ENCODE measurements at places on chromosomes 5 and 9. TPM values are rescaled to one million over a fixed set of nuclear protein-coding genes. Genes with fewer than 3 reads are reported as not detected.

The ADAMTS6 gene
- total RNA-seq = 7.1 TPM

The CCL27 gene
- total RNA-seq = not detected

The LCNL1 gene
- 0.36 TPM for total RNA-seq

The LHX3 gene
- total RNA-seq = not detected

The FCN1 gene
- 14.4 TPM for total RNA-seq

GRCh38 chr9:101511009-101511408, 22.6 kb upstream of the RNF20 start:
- no peak overlapping the region for H3K4me3 ChIP-seq
- H3K27ac ChIP-seq = no peak overlapping the region
- H3K4me1 ChIP-seq = peaks cover 15% of the 10 kb centered on the region
- H3K36me3 ChIP-seq = no peaks in the 10 kb centered on the region
- DNase-seq = no peak

DNA sequence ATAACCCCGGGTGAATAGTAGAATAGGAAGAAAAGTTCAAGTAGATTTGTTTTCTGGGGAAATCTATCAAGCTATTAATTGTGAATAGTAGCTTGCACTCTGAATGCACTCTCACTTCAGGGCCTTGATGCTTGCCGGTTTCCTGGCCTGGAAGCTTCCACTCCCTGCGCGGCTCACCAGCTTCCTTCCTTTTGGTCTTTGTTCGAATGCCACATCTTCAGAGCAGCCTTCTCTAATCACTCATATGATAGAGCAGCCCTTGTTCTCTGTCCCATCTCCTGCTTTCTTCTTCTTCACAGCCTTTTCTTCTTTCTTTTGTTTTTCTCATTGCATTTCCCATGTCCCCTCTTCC, 146.7 kb downstream of the MAST4 start:
- DNase-seq = no peak
- H3K36me3 ChIP-seq = no peaks in the 10 kb centered on the region
- no peaks in the 10 kb centered on the region for H3K27me3 ChIP-seq
- H3K4me3 ChIP-seq = no peak overlapping the region
- H3K4me1 ChIP-seq = no peaks in the 10 kb centered on the region

DNA sequence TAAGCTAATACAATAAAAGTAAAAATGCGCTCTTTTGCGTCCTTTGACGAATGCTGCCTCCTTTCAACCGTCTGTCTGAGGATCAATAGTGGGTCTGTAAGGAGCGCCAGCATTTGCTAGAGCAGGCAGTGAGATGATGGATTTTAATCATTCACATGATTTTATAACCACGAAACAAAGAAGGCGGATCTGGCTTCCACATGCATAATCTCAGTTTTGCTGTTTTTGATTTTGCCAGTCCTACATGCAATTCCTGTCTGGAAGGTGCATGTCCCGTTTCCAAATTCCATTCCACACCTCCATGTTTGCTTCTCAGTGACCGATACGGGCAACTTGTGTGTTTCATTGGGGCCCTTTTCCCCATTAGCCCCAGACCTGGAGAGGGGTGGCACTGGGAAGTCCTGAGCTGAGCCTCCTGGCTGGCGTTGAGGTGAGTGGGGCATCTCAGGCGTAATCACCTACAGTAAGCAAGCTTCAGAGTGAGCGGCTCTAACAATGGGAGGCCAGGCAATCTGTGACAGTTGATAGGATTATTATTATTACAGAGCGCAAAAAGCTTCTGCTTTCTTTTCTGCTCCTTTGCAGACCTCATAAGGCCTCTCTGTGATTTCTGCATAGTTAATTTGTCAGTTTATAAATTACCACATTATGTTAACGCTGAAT, 405.4 kb downstream of the ZSWIM6 start:
- DNase-seq = no peak
- H3K4me1 ChIP-seq = no peaks in the 10 kb centered on the region
- H3K36me3 ChIP-seq = no peaks in the 10 kb centered on the region
- H3K27me3 ChIP-seq = no peaks in the 10 kb centered on the region
- H3K4me3 ChIP-seq = no peak overlapping the region
- no peak overlapping the region for H3K27ac ChIP-seq

DNA sequence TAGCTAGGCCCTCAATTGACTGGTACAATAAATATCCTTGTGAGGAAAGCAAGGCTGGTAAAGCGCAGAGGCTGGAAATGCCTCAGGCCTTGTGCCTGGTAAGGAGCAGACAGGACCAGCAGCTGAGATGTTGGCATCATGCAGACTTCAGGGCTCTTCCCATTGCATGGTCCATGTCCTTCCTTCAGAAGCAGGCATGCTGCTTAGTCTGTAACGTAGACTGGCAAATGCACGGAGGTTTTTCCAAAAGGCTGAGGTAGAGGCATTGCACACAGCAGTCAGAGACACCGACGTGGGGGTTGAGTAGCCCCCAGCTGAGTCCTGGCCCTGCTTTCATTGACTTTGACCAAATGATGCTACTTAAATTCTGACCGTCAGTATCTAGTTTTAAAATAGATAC, 87.1 kb downstream of the ADRB2 start:
- no peaks in the 10 kb centered on the region for H3K27me3 ChIP-seq
- H3K36me3 ChIP-seq = no peaks in the 10 kb centered on the region
- peaks cover 2% of the 10 kb centered on the region for H3K4me1 ChIP-seq
- no peak overlapping the region for H3K27ac ChIP-seq
- no peak for DNase-seq

DNA sequence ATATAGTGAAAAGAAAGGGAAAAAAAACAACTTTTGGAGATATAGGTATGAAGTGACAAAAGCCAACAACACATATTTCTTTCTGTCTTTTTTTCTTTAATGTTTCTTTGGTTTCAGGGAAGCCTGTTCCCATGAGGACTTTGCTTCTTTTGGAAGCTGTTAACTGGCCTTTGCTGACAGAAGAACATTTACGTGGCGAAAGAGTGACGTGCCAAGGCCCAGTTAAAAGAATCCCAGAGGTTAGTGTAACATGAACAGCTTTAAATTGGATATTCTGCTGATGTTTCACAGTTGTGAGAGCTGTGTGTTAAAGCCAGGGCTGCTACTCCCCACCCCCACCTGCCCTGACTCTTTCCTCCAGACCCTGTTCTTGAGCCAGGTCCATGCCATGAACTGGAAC, 275.9 kb downstream of the CRB2 start:
- H3K27me3 ChIP-seq = no peaks in the 10 kb centered on the region
- no peak overlapping the region for H3K4me3 ChIP-seq
- no peaks in the 10 kb centered on the region for H3K4me1 ChIP-seq
- no peak overlapping the region for H3K27ac ChIP-seq
- DNase-seq = no peak
- H3K36me3 ChIP-seq = peaks cover 4% of the 10 kb centered on the region

DNA sequence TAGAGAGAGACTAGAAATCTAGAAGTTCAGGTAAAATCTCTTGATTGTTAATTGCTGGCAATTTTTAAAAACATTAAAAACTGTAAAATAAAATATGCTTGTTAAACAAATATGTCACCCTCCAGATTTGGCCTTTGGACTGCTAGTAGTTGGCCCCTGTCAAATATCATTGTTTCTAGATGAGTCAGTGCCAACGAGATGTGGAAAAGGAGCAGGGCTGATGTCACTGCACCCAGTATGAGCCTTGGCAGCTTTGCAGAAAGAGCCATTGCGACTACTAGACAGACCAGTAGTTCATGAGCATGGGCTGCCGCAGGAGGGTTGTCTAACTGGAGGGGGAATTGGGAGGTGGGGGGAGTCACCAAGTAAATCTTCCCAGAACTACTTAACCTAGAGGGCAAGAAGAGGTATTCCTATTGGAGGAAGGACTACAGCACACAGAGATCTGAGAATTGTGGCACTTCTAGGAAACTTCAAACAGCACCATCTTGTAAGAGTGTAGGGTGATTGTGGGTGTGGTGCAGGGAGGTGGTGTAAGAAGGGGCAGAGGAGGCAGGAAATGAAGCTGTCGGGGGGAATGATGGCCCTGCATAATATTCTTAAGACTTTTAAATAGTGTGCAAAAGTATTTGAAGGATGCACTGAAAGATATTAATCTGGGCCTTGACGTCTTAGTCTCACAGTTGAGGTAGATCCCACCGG, 7.1 kb upstream of the DOCK2 start:
- H3K27ac ChIP-seq = no peak overlapping the region
- H3K4me3 ChIP-seq = no peak overlapping the region
- H3K27me3 ChIP-seq = no peaks in the 10 kb centered on the region
- H3K36me3 ChIP-seq = no peaks in the 10 kb centered on the region
- no peak for DNase-seq

- no peak overlapping the region for H3K4me3 ChIP-seq
- no peak overlapping the region for H3K27ac ChIP-seq
- no peaks in the 10 kb centered on the region for H3K27me3 ChIP-seq
- H3K4me1 ChIP-seq = no peaks in the 10 kb centered on the region
Observed at GRCh38 chr5:175842951-175843793, 28.2 kb upstream of the CPLX2 start.

DNA sequence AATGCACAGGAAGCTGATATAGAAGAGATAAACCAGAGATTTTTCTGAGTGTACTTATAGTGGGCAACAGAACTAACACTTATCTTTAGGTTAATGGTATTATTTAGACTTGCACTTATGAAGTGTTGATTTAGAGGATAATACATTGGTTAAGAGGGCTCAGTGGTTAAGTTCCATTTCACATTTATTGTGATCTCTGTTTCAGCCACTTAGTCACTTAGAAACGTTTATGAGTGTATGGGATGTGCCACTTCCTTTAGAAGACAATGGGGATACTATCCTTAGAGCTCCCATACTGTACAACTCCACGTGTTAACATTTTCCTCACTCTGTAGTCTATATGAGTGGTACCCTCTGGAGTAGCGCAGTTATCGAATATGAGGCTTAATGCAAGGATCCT, 57.5 kb downstream of the PIP5K1B start:
- no peak for DNase-seq
- H3K27ac ChIP-seq = no peak overlapping the region
- no peaks in the 10 kb centered on the region for H3K36me3 ChIP-seq
- no peaks in the 10 kb centered on the region for H3K27me3 ChIP-seq

DNA sequence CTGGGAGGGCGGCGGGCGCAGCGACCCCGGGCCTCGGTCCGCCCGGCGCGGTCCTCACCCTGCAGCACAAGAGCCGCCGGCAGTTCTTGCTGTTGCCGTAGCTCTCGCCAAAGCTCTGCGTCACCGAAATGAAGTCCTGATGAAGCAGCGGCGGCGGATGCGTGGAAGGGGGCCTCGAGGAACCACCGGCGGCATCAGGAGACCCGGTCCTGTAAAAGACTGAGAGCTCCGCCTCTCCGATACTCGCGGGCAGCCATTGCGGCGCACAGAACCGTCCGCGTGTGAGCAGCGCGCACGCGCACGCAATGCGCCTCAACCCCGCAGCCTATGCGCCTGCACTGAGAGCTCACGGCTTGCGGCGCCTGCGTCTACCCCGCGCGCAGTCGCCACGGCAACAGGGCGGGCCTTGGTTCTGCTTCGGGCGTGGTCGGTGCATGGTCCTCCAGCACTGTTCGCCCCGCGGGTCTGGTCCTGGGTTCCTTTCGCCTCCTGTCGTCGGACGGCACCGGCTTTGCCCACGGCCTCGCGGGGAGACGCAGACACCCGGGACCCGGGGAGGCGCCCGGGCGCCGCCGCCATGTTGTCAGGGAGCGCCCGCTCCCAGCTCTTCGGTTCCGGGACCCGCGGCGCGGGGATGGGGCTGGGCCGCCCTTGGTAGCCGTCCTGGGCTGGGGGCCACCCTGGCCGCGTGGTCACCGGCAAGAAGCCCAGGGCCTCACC, 9.3 kb upstream of the GRIN1 start:
- H3K4me1 ChIP-seq = no peaks in the 10 kb centered on the region
- peak; percentile 92 for DNase-seq
- no peaks in the 10 kb centered on the region for H3K36me3 ChIP-seq
- H3K27me3 ChIP-seq = no peaks in the 10 kb centered on the region
- peak overlapping the region; percentile 35 for H3K4me3 ChIP-seq

GRCh38 chr5:62538017-62538942, 40.3 kb upstream of the LRRC70 start:
- no peak for DNase-seq
- no peak overlapping the region for H3K4me3 ChIP-seq
- H3K36me3 ChIP-seq = no peaks in the 10 kb centered on the region
- no peaks in the 10 kb centered on the region for H3K27me3 ChIP-seq
- no peak overlapping the region for H3K27ac ChIP-seq

DNA sequence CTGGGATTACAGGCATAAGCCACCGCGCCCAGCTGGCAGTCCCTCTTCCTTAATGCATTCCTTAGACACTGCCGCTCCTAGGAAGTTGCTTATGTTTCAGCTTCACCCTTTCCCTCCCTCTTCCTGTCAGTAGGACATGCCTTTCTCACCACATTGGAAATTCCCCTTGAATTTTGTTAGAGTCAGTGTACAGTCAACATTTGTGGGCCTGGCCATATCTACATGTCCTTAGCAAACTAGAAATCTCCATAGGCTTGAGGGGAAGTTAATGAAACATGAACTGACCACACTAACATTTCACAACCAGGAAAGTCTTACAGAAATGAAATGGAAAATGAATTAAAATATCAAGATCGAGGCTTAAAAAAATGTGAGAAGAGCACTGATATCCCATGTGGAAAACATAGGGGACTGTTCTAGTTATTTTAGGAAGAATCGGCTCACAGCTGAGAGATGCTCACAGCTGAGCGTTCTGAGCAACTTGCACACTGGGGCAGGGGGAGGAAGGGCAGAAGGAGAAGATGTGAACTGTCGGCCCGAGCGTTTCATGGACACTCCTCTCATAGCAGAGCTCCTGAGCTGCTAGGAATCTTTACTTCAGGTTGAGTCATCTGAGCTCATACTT, 21.1 kb upstream of the LVRN start:
- no peak overlapping the region for H3K27ac ChIP-seq
- no peaks in the 10 kb centered on the region for H3K4me1 ChIP-seq
- no peak for DNase-seq
- no peaks in the 10 kb centered on the region for H3K27me3 ChIP-seq
- H3K4me3 ChIP-seq = no peak overlapping the region

DNA sequence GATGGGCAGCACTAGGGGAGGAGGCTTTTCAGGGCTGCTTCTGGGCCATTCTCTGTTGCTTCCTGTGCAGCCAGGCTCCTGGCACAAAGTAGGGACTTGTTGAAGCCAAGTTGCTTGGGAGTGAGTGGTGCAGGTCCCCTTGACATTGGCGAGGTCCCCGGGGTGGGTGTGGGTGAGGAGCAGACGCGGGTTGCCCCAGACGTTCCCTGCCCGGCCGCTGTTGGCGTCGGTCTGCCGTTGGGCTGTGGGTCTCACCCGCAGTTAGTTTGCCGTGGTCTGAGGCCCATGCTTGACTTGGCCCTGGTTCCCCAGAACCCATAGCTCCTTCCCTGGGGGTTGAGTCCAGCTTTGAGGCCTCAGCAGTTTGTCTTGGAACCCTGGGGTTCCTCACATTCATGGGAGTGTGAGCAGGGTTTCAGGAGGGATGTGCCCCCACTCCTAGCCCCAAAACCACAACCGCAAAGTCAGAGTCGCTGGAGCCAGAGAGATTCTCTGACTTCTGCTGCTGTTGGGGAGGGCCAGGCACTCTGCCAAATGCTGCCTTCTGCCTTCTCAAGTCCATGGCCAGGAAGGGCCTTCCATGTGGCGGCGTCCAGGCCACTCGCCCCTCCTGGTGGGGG, 77.5 kb downstream of the RXRA start:
- DNase-seq = peak; percentile 95
- H3K27ac ChIP-seq = no peak overlapping the region
- H3K4me3 ChIP-seq = no peak overlapping the region
- peaks cover 2% of the 10 kb centered on the region for H3K4me1 ChIP-seq

DNA sequence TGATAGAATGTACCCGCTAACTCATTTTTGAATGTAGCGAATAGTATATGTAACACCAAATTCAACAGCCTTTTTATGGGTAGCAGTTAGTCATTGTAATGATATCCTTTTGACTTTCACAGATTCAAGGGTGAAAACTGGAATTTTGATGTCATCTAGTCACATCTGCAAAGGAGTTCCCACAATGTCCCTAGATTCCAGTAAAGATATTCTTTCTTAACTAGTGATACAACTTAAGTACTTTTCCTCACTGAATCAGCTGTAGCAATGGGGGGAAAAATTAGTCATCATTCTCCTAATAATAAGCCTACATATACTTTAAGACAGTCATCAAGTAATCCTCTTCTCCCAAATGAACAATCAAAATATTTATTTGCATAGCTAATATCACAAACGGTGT, 11.5 kb upstream of the SSBP2 start:
- H3K4me1 ChIP-seq = no peaks in the 10 kb centered on the region
- DNase-seq = no peak

Data from aorta (tissue), 5 donors.